Substantia nigra (tissue), 51 donors: ENCODE measurements at places on chromosomes 2 and 18.

- no peak for DNase-seq
These were observed 103.9 kb upstream of the GLI2 start for GRCh38 chr2:120631724-120632123.

- no peak for DNase-seq
These were observed 2.4 kb downstream of the KLF11 start for GRCh38 chr2:10045561-10046355.

DNA sequence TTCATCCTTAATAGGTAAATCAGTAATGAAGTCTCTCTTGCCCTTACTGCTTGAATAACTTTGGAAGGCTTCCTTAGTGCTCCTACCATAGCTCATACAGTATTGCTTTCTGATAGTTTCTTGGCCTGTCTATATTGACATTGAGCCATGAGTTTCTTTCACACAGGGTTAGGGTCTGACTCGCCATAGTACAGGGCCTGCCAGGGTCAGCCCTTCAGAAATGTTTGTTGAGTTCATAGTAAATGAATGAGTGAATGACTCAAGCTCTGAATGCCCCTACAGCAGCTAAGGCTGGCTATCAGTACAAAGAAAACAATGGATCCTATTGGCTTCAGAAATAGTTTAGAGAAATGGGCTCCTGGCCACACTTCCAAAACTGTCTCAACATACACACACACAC lies 65.0 kb upstream of the LRATD1 start:
- no peak for DNase-seq

DNA sequence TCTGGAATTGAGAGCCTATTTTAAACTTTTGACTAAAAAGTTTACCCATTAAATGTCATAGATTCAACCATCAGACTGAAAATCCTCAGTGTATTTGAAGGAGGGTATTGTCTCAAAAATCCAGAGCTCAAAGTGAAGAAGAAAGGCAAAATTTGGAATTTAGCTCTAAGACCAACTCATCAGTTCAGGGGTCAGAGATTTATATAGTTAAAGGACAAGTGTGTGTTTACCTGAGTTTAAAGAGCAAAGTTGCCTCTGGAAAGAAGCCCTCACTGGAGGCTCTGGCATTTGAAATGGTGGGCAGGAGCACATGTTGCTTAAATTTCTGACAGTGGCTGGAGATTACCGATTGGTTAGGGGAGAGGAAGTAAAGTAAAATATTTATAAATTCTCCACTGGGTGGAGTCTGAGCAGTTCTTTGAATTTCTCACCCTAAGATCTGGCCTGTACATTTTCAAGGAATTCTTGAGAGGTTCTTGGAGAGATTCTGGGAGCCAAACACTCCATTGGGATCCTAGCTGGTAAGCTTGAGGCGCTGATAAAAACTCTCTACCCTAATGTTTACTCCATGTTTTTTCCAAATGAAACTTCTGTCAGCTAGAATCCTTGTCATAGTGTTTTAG lies at the start of gene KYNU:
Gene KYNU, plus strand, starts transcription at position 449 of the 623 bp plus-strand sequence. CDS start 7,704 bp downstream, outside the sequence.
- DNase-seq: no peak

DNA sequence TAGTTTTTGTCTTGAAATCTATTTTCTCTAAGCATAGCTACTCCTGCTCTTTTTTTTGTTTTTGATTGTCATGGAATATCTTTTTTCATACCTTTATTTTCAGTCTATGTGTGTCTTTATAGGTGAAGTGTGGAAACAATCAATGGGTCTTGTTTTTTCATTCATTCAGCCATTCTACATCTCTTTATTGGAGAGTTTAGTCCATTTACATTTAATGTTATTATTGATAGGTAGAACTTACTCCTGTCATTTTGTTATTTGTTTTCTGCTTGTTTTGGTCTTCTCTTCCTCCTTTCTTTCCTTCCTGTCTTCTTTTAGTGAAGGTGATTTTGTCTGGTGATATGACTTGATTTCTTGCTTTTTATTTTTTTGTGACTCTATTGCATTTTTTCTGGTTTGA lies 17.8 kb downstream of the IL1RL2 start:
- no peak for DNase-seq

- DNase-seq: no peak
These were observed 1208.6 kb upstream of the ZEB2 start for GRCh38 chr2:145728511-145728910.

DNA sequence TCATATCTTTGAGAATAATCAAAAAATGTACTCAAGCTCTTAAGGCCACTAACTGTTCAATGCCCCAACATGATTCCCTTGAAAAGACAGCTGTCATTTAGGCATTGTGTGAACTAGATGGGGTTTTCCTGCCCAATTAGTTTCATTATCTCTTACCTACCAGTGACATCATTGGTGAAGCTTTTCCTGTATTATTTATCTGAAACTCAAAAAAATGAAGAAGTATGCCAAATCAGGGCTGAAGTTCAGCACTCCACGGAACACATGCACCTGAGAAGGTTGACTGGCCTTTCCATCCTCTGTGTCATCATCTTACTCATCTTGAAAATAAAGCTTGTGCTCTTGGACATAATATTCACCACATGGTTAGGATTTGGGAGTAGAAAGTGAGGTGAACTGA lies 126.4 kb downstream of the TXNL1 start:
- DNase-seq: no peak

GRCh38 chr2:215537611-215538010 lies 101.7 kb upstream of the FN1 start:
- no peak for DNase-seq

DNA sequence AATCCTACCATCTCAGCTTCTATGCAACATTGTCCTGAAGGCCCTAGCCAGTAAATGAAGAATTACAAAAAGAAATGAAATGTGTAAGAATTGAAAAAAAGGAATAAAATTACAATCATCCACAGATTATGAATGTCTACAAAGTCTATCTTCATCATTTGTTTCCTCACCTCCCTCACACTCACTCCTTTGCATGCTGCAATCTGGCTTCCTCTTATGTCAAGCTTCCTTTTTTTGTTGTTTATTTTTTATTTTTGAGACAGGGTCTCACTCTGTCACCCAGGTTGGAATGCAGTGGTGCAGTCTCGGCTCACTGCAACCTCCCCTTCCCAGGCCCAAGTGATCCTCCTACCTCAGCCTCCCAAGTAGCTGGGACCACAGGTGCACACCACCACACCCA lies 129.0 kb downstream of the CABYR start:
- DNase-seq: no peak

- DNase-seq: no peak
These were observed 33.0 kb downstream of the CMPK2 start for GRCh38 chr2:6832596-6833299.

- DNase-seq: no peak
These were observed 24.0 kb downstream of the MAP3K19 start for GRCh38 chr2:135022952-135023880.

GRCh38 chr2:97870396-97870843 lies 125.3 kb downstream of the TMEM131 start:
- DNase-seq: no peak

GRCh38 chr2:42872721-42873120 lies 80.3 kb upstream of the HAAO start:
- no peak for DNase-seq

DNA sequence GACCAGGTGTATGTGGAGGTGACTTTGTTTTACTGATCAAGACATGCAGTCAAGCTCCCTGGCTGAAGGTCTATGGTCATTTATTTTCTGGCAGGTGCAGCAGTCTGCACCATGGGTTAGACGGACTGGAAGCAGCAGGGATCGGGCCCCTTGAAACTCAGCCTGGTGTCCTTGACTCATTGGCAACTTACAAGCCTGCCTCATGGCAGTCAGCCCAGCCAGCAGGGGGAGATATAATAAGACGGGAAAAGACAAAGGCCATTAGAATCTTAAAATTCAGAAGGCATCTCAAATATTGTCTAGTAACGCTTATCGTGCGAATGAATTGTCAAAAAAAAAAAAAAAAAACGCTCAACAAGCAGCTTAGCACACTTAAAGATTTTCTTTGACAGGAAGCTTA lies 308.2 kb downstream of the EN1 start:
- DNase-seq: peak; percentile 8

DNA sequence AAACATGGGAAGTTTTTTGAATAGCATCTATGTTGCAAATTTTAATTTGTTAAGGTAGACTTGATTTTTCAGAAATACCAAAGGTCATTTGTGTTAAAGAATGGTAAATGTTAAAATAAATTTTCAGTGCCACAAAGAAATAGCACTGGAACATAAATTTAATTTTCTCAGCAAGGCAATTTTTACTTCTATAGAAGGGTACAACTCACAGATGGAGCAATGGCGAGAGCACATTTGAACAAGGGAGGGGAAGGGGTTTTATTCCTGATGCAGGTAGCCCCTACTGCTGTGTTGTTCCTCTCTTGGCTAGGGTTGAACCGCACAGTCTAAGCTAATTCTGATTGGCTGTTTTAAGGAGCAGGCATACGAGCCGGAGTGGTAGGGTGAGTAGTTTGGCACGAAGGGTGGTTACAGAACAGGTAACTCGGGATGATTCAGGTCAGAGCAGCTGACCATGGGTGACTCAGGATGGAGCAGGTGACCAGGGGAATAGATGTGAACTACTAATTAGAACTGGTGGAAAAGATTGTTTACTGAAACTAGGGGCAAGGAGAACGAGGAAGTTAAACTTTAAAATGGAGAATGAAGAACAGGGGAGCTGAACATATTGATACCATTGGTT lies 50.1 kb upstream of the PSME4 start:
- no peak for DNase-seq

GRCh38 chr2:5067816-5068215 lies 624.4 kb upstream of the SOX11 start:
- no peak for DNase-seq

DNA sequence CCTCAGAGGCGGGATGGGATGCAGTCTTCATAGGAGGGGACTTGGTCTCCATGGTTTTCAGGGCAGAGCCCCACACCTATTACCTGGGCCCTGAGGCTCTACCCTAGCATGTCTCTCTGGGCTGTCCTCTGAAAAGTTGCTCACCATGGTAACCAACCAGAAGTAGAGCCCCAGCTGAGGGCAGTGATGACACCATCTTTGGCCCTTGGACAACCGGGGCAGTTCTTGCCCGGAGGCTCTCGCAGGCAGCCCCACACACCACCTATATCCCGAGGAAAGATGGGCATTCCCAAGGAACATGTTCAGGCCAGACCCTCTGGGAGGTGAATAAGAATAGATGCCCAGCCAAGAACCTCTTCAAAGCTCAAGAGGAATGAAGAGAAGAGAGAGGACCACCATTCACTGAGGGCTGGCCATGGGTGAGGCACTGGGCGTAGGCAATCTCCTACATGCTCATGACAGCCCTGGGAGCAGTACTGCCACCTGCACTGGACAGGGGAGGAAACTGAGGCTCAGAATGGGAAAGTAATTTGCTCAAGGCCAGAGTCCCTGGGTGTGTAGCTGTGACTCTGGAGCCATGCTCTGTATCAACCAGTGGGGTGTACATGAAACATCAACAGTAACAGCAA lies 72.5 kb downstream of the HS1BP3 start:
- no peak for DNase-seq
